Testis (tissue), 5 donors: ENCODE measurements at places on chromosomes 3 and 15.

DNA sequence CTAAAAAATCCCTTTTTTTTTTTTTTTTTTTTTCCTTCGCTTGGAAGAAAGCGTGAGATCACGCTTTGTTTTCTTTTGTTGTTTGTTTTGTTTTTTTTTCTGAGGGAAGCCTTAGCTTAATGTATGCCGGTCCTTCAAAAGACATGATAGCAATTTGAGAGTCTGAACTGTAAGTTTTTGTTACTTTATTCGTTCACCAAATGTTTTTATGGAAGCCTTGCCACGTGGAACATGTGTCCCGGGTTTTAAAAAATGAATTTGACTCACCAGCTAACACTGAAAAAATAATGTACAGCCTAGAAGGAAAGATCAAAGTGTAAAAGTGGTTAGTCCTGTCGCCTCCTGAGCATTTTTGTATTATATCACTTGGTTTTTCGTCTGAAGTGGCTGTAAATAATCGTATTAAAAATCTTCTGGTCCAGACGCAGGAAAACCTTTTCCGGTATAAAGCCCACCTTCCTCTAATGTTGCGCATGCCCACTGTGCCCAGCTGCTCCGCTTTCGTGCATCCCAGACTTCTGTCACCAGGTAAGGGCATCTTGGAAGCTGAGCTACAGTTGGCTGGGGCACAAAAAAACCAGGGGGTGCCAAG lies 795 bp upstream of the MYNN start:
- peak; percentile 81 for DNase-seq

DNA sequence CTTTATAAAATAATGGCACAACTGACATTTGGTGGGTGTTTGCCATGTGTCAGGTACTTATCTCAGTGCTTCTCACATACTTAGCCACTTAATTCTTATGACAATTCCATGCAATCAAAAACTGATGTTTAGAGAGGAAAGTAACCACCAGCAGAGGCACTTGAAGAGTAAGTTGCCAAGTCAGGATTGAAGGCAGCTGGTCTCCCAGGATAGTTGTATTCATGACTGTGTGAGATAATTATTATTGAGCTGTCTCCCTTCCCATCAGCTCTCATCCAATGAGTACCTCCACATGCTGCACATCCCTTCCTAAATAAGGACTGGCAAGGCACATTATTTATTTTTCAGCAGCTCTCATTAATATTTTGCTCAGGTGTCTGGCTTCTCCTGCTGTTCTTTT lies 4.8 kb downstream of the VEPH1 start:
- DNase-seq = no peak

DNA sequence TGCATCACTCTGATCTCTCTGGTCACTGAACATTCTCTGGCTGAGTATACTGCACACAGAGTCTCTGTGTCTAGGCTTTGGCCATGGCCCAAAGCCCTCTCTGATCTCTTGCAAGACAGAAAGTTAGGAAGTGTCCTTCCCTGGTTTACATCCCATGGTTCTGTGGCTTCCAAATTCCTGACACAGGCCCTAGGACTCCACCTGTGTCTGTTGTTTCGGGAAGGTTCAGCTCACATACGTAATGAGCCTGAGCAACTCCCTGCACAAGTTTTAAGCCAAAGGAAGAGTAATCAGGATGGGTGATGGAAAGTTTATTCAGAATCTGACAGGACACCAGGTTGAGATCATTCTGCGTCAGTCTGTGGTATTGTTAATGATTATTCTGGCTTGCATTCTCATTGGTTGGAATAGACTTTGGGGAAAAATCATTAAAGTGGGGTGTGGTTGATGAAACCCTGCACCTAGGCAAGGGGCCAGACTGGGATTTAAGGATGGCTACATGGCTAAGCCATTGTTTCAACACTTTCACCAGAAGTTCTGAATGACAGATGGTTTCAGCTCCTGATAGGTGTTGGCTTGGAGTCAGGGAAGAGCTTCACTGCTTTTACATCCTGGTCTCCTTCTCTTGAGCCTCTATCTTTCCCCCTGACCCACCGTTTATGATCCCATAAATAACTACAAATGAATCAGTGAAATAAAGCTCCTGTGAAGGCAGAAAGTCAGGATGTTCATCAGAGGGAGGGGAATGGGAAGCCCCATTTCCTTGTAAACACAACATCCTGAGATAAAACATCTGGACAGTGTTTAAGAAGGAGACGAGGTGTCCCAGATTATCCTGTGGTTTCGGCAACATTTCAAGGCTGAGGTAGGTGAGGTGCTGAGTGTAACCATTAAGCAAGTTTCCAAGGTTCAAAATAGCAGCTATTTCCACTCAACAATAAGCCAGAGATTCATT lies 14.1 kb downstream of the LCMT2 start:
- peak; percentile 15 for DNase-seq

DNA sequence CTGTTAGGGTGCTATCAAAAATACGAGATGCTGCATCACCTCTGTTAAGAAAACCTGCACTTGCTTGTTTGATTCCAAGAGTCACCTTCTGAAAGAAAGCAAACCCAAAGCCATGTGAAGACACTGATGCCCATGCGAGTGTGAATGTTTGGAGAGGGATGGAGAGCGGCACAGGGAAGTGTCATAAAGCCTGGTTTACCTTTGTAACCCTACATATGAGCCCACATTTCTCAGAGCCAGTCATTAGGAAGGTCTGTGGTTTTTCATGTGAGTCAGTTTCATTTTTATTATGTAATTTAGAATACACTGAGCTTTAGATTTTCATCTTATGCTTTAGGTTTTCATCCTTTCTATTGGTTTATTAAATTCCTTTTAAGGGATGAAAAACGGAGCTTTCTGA lies 896.8 kb downstream of the ROBO1 start:
- DNase-seq = no peak

DNA sequence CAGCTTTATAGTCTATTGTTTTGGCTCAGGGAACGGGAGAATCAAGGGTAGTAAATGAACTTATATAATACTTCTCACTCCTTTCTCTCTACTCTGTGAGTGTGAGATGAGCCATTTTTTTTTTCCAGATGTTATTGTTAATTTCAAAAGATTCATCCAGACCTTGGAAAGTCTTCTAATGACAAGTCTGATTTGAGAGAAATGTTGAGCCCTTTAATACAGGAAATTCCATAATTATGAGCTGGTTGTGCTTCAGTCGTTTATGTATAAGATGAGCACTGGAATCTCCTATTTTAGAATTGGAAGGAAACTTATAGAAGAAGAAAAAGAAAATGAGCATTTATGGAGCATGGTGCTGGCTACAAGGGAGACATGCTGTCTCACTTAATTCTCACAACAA lies 92.0 kb downstream of the FBN1 start:
- no peak for DNase-seq

- DNase-seq = no peak
Measured at GRCh38 chr3:67605377-67605776, 49.0 kb downstream of the SUCLG2 start.

GRCh38 chr3:184456476-184456875 lies 76.6 kb downstream of the CHRD start:
- DNase-seq = no peak

- no peak for DNase-seq
Measured at GRCh38 chr3:178510496-178510895, 25.7 kb upstream of the KCNMB2 start.

GRCh38 chr3:185405243-185405642 lies 42.3 kb downstream of the MAP3K13 start:
- no peak for DNase-seq

GRCh38 chr3:70658513-70659310 lies 346.3 kb upstream of the MDFIC2 start:
- DNase-seq = no peak

DNA sequence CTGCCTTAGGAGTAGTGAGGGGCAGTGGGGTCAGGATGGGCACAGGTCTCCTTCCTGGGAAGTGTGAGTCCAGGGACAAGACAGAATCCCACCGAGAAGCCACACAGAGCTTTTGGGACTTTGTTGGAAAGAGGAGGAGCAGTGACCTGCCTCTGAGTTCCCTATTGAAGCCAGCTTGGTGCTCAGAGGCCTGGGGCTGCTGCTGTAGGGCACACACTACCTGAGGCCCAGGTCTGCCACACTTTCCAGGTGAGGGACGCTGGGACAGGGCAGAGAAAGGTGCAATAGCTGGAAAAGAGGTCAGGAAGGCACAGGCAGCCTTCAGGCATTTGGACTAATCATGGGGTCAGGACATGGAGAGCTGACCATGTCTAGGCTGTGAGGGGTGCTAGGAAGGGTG lies 67.7 kb downstream of the SCN5A start:
- no peak for DNase-seq

- peak; percentile 67 for DNase-seq
Measured at GRCh38 chr3:22960105-22960984, 242.8 kb upstream of the UBE2E2 start.

GRCh38 chr3:58084166-58084565 lies 75.9 kb downstream of the FLNB start:
- no peak for DNase-seq

DNA sequence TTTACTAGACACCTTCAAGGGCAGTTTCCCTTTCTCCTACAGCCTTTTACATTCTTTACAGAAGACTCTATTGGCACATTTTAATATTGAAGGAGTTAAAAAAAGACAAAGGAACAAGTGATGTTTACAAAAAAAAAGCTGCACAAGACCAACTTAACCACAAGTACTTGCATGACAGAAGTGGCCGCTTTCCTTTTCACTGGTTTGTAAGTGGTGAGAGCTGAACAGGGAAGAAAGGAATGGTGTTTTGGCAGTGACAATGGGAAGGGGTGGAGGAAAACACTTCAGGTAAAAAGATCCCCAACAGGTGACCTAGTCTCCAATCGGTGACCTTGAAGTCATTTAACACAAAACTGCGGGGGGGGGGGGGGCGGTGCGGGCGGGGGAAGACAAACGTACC lies 1.1 kb downstream of the WDR72 start:
- no peak for DNase-seq

GRCh38 chr3:59809710-59810444 lies 760.1 kb upstream of the CFAP20DC start:
- DNase-seq = peak; percentile 23

GRCh38 chr3:81199587-81199986 lies 561.9 kb downstream of the GBE1 start:
- DNase-seq = no peak

DNA sequence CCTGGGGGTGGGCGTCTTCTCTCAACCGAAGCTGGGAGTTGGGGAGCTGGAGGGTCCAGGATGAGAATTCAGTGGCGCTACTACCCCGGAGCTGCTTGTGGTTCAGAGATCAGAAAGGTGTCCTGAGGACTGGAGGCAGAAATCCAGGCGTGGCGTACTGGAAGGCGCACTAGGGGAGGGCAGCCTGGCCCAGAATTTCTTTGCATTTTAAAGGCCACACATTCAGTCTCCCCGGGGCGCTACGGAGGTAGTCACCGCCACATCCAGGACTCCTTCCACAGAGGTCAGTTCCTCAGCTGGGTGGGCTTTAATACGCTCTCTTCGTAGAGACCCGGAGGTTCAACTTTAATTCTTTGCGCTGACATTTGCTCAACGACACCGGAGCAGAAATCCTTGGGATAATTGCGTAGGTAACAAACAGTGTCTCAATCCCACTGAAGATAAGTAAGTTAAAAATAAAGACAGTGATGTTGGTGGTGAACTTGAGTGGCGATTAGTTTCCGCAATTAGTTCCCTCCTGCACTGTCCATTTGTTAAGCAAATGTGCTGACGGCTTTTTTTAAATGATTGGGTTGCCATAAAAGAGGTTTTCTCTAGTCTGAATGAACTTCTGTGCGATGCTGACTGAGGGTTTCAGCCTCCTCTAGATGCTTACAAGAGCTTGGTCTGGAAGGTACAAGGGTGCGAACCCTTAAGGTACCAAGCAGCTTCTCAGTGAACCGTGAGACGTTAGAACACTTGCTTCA lies 535 bp downstream of the MCTP2 start:
- DNase-seq = peak; percentile 29

GRCh38 chr3:123084192-123084591 lies 17.4 kb downstream of the PDIA5 start:
- DNase-seq = peak; percentile 82

- DNase-seq = no peak
Measured at GRCh38 chr15:71048913-71049675, 66.2 kb upstream of the THSD4 start.

DNA sequence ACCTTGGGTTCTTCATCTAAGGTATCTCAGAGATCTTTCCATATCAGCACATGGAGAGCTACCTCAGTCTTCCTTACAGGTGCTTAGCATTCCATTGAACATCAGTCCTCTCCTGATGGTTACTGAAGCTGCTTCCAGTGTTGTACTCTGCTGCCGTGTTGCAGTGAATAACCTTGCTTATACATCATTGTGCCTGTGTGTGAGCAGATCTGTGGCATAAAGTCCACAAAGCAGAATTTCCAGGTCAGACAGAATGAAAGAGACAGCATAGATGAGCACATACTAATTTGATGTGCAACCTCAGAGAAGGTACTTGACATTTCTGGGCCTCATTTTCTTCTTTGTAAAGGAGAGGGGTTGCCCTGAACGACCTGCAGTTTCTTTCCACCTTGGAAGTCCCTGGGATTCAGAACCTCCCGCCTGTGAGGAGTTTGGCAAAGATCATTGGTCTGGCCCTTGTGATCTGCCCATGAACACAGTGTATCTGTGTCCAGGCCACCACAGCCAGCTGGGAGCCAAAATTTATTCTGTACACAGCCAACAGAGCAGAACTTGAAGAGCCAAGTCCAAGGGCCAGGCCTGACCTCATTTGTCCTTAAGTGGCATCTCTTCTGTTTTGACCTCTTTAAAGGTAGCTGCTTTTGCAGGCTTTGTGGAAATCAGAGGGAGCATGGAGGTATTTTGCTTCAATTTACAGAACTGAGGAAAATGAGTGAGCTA lies 57.2 kb upstream of the SLC7A14 start:
- DNase-seq = no peak

DNA sequence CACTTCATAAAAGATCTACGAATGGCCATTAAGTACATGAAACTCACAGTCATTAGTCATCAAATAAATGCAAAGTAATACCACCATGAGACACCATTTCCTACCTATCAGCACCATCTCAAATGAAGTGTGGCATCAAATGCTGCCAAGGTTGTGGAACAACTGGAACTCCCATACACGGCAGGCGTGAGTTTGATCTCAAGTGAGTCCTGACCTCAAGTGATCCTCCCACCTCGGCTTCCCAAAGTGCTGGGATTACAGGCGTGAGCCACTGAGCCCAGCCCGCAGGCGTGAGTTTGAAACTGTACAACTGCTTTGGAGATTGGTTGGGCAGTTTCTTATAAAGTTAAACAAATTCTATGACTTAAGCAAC lies 28.8 kb upstream of the HDAC11 start:
- peak; percentile 45 for DNase-seq

DNA sequence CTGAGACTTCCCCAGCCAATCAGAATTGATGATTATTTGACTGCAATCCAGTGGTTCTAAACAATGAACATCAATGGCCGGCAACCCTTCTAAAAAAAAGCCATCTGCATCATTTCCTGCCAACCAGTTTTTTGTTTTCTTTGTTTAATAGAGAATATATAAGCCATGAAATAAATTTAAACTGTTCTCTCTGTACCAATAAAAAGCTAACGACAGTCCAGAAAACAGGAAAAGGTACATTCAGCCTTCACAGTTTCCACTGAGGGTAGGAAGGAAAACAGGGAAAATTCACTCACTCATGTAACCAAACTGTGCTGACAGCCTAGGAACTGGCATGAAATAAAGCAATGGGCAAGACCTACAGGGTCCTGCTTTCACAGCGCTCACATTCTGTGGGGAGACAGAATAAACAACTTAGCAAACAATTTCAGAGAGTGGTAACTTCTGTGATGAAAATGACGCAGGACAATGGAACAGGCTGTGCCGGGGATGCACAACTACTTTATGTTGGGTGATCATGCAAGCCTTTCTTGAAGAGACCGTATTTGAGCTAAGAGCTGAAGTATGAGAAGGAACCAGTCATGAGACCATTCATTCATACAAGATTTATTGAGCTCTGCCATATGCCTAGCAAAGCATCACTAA lies 630.1 kb downstream of the MAGI1 start:
- DNase-seq = no peak

- DNase-seq = no peak
Measured at GRCh38 chr3:135454890-135455289, 510.6 kb upstream of the PPP2R3A start.
